Stimulated activated CD8-positive, alpha-beta memory T cell treated with anti-CD3 and anti-CD28 coated beads, Interleukin-7, amount 100 ng/mL, for 24 hours (primary cell): ENCODE measurements at places on chromosomes 1 and 21.

GRCh38 chr1:87977145-87977544 lies 648.5 kb downstream of the LMO4 start:
- DNase-seq = no peak

GRCh38 chr21:45997205-45997494 lies 15.6 kb downstream of the COL6A1 start:
- no peak for DNase-seq

DNA sequence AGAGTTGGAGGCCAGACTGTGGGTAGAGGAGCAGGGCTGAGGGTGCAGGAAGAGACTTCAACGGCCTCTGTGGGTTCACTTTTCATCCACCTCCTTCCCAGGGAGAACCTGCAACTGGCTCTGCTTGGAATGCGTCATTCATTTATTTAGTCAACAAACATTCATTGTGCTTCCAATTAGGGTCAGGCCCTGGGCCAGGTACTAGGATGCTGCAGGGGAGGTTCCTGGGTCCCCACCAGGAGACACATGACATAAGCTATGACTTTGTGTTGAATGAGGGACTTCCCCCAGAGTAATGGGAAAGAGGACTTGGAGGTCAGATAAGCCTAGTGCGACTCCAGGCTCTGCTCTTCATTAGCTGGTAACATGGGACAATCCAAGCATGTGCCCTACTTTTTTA lies 46.3 kb upstream of the RPL11 start:
- no peak for DNase-seq

DNA sequence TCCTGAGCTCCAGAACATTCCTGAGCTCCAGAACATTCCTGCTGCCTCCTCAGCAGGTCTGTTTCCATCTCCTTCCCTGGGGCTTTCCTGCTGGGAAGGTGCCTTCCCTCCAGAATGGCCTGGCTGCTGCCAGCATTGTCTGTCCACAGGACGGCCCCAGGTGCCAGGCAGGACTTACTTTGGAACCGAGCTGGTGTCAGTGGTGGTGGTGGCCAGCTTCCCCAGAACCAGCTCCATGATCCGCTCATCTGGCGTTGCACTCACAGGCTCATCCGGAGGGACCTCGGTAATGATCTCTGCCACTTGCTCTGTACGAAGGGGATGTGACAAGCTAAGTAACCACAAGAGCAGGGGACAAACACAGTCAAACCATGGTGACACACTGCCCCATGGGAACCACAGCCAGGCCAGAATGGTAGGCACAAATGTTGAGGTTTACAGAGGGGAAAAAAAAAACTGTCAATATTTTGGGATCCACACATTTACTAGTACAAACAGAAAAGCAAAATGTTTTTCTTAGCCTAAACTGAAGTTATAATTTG lies 41.3 kb downstream of the PRDM15 start:
- no peak for DNase-seq

DNA sequence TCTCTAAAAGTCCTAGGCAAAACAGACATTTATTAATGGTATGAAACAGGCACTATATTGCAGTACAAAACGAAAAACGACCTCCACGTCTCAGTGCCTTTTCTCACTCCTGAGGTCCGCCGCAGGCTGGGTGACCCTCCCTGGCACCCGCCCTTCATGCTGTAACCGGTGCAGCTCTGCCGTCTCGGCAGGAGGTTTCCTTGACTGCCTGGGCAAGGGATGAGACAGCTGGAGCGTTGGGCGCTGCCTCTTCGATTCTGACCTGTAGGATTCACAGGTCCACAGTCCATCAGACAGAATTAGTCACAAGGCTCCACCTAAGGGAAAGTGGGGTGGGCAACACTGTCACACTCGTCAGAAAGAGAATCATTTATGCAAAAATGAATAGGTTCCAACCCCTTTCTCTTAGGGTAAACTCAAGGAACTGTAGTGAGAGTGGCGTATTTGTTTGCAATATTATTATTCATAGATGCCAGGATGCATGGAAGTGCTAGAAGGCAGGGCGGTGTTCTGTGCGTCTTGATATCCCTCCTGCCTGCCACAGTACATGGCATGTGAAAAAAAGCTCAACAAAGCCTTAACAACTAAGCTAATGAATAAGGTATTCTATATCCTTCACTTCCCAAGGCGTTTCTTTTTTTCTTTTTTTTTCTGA lies 23.5 kb upstream of the ZBTB18 start:
- DNase-seq = no peak

GRCh38 chr21:44344541-44345183 lies 5.5 kb upstream of the CFAP410 start:
- no peak for DNase-seq
